Tibial artery (tissue), 4 donors: ENCODE measurements at places on chromosomes 11 and 22.

- no peak for DNase-seq
These were observed 13.1 kb downstream of the SYNGR1 start for GRCh38 chr22:39362932-39363331.

DNA sequence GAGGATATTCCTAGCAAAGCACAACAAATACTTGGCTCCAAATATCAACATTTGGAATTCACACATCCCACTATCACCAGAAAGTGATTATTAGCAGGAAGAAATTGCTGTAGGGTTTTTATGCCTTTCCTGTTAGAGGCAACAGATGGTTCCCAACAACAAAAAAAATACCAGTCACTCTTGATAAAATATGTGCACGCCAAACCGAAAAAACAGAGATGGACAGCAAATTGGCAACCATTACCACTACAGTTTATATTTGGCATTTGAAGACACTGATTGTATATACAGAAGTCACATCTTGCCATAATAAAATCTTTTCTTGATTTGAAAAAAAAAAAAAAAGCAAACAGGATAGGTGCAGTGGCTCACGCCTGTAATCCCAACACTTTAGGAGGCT, 78.2 kb downstream of the TMPRSS5 start:
- DNase-seq = no peak

GRCh38 chr11:106061954-106062949, 14.9 kb downstream of the KBTBD3 start:
- DNase-seq = no peak

GRCh38 chr22:44144046-44144569, 36.6 kb upstream of the PARVG start:
- DNase-seq = no peak

- DNase-seq = no peak
These were observed 95.7 kb downstream of the PDE2A start for GRCh38 chr11:72578566-72578965.

DNA sequence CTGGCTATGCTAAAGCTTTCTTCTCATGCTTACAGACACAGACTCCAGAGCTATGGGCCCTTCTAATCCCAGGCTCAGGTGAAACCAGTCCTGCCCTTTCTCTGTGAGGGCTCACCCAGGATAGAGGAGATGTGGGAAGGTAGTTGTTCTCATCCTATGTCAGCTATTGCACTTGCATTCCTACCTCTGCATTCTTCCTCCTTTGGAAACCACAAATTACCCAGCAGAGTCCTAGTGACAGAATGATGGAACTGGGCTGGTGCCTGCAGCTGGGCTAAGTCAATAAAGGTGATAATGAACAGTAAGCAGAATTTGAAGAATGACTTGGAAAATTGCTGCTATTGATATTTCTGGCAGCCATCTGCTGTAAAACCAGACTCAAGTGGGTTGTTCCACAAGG, 560.0 kb downstream of the TMEM135 start:
- no peak for DNase-seq

GRCh38 chr11:15662285-15662684, 547.6 kb downstream of the INSC start:
- no peak for DNase-seq

- DNase-seq = no peak
These were observed 71.2 kb downstream of the PHF21A start for GRCh38 chr11:46050003-46050461.

- no peak for DNase-seq
These were observed 29.0 kb downstream of the CTSC start for GRCh38 chr11:88308576-88308975.

DNA sequence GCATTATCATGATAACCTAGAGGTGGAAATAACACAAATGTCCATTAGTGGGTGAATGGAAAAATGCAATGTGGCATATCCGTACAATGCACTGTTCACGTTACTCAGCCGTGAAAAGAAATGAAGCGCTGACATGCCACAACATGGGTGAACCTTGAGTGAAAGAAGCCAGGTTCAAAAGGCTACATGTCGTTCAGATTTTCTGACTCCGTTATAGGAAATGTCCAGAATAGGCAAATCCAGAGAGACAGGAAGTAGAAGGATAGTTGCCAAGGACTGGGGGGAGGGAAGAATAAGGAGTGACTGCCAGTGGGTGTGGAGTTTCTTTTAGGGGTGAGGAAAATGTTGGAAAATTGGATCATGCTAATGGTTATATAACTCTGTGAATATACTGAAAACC, 133.8 kb downstream of the ATXN10 start:
- no peak for DNase-seq

GRCh38 chr11:35553831-35554230, 28.4 kb upstream of the PAMR1 start:
- DNase-seq = no peak

DNA sequence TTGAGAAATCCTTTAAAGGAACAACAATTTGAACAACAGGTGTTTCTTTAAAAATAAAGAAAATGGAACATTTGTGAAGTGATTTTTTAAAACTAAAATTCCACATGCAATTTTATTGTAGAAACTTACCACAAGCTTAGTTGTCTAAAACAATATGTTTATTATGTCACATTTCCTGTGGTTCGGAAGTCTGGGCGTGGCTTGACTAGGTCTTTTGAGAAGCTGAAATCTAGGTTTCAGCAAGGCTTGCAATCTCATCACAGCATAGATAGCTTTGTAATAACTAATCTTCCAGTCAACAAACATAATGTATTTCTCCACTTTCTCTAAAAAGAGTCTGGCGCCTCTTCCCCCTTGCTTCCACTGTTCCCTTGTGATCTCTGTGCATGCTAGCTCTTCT, 27.0 kb downstream of the MS4A6A start:
- no peak for DNase-seq

- no peak for DNase-seq
These were observed 882.8 kb upstream of the ANO3 start for GRCh38 chr11:25449091-25449490.

GRCh38 chr11:64724863-64725532, 2.0 kb upstream of the NRXN2 start:
- DNase-seq = no peak

DNA sequence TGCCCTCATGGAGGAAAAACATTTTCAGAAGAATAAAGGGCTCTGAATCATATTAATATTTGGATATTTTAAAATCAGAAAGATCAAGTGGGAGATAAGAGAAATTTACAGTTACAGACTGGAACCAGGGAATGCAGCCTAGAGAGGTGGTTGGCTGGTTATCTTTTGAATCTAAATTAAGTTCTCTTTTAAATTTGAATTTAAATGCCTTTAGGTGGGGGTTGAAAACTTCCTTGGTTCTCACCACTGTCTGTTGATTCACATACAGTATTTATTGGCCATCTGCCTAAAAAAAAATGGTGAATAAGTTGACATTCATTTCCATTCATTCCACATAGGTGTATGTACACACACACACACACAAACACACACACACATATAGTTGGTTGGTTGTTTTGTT, 35.7 kb upstream of the PTPRJ start:
- DNase-seq = no peak

DNA sequence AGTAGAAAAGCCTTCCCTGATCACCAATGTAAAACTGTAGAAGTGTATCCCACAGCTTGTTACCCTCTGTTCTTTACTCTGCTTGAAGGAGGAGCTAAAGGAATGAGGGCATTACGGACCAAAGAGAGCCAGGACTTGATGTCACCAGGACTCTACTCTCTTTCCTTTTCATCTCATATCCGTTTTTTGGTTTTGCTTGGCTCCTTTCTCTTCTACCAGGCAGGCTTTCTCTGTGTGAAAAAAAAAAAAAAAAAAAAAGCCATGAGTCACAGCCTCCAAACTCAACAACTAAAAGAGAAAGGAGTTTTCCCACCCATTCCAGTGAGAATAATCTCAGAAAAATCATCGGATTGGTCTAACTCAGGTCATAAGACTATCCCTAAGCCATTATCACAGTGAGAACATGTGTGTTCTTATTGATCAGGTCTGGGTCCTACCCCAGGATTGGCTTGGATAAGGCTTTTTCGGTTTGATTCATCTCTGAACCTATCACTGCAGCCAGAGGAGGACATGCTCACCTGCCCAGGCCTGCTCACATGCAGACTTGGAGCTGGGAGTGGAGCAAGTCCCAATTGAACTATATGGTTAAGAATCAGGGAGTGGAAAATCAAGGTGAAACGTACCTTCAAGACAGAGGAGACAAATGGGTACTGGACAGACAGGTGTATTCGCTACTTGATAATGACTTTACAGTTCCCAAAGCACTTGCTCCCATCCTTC, 19.4 kb upstream of the LRRC55 start:
- DNase-seq = no peak
